ENCODE measurements at places on chromosomes 1 and 21. TPM values are rescaled to one million over a fixed set of nuclear protein-coding genes. Genes with fewer than 3 reads are reported as not detected.

SYCP1 gene
- total RNA-seq = not detected

TMPRSS2 gene
- not detected for total RNA-seq

MEGF6 gene
- 11.0 TPM for total RNA-seq

TPM3 gene
- total RNA-seq = 1,181 TPM

PRR9 gene
- not detected for total RNA-seq

OR2C3 gene
- under 0.01 TPM for total RNA-seq

GJA4 gene
- total RNA-seq = 0.09 TPM

FAM163A gene
- total RNA-seq = 0.05 TPM

LCE3E gene
- not detected for total RNA-seq

SELL gene
- not detected for total RNA-seq

RNF223 gene
- not detected for total RNA-seq

CNR2 gene
- total RNA-seq = not detected

IL19 gene
- total RNA-seq = not detected

SPRR2G gene
- total RNA-seq = not detected

ANXA9 gene
- 0.05 TPM for total RNA-seq

ACTL8 gene
- total RNA-seq = under 0.01 TPM

TRNP1 gene
- total RNA-seq = 14.8 TPM

TMOD4 gene
- not detected for total RNA-seq

SPRR4 gene
- total RNA-seq = not detected

RAB25 gene
- total RNA-seq = not detected

WDR4 gene
- total RNA-seq = 21.8 TPM

MYBPH gene
- total RNA-seq = 0.30 TPM

SH2D1B gene
- total RNA-seq = not detected

RSPH1 gene
- not detected for total RNA-seq
